Activated naive CD4-positive, alpha-beta T cell (primary cell): ENCODE measurements at places on chromosomes 2 and 18.

- DNase-seq, result no peak
Measured at GRCh38 chr2:222751238-222751637, 79.8 kb downstream of the MOGAT1 start.

- DNase-seq, result no peak
Measured at GRCh38 chr2:217915706-217916105, 87.1 kb downstream of the TNS1 start.

- no peak for DNase-seq
Measured at GRCh38 chr18:39375066-39375465, 1809.5 kb upstream of the CELF4 start.

DNA sequence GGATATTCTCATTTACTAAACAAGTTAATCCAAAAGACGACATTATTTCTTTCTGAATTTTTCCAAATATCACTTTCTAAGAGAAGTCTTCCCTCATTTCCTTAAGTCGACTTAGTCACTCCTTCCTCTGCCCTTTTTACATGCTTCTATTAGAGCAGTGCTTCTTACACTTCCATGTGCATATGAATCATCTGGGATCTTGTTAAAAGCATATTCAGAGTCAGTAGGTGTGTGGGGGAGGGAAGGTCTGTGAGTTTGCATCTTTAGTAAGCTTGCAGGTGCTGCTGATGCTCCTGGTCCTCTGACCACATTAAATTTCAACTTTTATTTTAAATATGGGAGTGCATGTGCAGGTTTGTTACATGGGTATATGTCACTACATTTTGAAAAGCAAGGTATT lies 582.6 kb downstream of the NRXN1 start:
- DNase-seq, result no peak

DNA sequence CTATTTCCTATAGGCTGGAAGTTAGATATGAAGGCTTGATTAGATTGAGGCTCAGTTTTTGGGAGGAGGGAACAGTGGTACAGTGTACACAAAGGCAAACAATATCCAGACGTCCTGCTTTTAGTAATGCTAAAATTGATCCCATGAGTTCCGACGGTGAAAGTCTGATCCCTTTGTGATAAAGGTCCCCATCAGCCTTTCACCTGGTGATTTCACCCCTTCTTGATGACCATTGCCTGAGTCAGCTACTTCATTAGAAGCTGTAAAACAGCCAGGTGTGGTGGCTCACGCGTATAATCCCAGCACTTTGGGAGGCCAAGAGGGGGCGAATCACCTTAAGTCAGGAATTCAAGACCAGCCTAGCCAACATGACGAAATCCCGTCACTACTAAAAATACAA lies 29.7 kb downstream of the TWSG1 start:
- no peak for DNase-seq

DNA sequence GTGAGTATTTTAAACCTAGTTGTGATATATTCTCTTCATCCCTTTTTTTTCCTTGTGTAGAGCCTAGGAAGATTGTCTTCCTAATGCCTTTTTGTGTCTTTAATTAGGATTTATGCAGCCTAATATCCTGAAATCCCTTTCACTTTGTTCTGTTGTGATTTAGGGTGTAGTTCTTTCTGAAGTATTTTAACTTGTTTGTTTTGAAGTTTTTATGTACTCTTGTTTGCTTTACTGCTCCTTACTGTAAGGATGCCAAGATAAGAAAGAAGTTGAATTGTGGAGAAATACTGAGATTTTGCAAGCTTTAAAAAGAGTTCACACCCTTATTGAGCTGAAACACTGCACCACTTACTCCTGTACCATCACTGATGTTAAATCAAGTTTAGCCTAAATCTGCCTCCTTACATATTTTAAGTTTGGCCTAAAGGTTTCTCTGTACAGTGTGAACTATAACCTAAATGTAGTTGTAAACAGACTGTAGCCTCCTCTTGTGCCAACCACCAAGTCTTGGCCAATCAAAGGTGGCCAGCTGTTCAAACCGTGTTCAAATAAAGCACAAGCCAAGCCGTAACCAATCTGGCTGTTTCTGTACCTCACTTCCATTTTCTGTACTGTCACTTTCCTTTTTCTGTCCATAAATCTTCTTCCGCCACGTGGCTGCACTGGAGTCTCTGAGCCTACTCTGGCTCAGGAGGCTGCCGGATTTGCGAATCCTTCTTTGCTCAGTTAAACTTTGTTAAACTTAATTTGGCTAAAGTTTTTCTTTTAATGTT lies 17.7 kb upstream of the ACOXL start:
- DNase-seq, result no peak

DNA sequence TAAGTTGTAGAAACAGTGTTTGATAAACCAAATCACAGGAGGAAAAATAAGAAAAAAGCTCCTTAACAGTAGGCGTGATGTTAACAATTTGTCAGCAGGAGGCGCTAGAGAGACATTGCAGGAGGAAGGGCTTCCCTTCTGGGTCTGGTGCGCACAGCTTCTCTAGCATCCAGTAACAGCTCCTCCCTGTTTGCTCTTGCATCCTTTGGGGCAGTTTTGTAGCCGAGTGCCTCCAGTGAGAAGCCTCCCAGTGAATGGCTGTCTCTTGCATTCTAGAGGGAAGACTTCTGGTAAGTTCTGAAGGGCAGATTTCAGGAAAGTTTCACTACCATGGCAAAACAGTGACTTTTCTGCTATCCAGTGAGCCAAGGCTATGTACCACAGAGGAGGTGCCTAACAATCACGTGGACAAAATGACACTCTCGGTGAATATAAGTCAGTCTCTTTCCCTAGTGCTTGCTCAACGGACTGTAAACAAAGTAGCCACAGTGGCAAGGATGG lies 9.5 kb upstream of the ZNF396 start:
- peak; percentile 11 for DNase-seq
